NCI-H1436 treated with DMSO at 0.1 percent for 48 hours (cell line): ENCODE measurements at places on chromosomes 11 and 22.

DNA sequence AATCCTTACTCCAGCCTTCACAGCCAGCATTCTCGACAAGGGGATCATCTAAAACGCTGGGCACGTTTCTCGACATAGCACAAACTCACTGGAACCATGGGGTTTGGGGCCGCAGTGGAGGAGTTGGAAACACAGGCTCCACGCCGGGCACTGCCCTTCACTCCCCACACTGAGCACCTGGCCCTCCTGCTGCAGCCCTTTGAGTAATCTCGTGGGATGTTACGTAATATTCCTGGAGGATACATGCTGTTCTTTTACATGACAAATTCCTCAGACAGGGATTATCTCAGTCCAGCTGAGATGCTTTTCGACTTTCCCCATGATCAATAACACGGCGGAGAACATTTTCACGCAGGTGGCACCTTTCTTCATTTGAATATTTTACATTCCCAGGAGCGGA lies 408.0 kb downstream of the SHANK2 start:
- no peak for DNase-seq

GRCh38 chr11:35432464-35432863 lies 13.1 kb upstream of the SLC1A2 start:
- no peak for DNase-seq

GRCh38 chr11:86658534-86658933 lies 13.9 kb downstream of the ME3 start:
- DNase-seq, result no peak

DNA sequence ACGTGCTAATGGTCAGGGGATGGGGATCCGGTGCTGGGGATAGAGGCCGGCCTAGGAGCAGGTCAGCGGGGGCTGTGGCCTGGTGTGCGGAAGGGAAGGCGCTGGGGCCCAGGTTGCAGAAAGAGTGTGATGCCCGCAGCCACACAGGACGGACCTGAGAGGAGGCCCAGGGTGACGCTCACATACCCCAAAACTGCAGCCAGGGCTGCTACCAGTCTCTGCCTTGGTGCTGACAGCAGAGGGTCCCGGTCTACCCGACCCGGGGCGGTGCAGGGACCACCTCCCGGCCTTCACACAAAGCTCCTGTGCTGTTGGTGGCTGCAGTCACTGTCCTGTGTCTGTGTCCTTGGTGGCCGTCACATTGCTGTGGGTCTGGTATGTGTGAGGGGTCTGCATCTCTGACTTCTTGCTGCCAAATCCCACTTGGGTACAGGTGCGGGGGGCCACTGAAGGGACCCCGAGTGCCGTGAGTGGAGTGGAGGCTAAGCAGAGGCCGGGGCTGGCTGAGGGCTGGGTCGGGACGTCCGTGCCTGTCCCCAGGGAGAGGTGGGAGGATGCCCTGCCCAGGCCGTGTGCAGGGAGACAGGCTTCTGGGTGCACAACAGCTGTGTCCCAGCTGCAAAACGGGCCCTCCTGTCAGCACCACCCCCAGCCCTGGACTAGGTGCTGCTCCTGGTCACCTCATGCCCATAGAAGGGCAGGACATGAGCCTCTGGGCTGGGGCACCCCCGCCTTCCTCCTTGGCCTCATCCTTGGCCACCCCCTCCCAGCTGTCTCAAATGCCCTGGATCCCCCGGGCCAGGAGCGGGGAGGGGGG lies 1.5 kb downstream of the LSP1 start:
- DNase-seq, result no peak

GRCh38 chr11:125916683-125917347 lies 12.5 kb downstream of the DDX25 start:
- DNase-seq, result no peak

DNA sequence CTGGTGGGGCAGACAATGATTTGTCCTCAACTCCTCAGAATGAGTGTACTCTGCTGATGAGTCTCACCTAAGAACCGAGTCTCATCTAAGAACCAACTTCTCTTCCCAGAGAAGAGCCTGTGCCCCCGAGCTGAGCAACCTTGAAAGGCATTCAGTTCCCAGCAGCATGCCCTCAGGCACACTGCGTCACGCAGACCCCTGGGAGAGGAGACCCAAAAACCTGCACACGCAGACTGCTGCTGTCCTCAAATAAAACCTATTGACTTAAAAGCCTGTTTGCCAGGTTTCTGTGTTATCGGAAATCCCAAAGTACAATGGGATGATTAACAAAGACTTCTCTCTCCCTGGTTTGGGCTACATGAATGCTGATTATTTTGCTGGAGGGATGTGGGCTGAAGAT lies 121.2 kb downstream of the C11orf58 start:
- no peak for DNase-seq

DNA sequence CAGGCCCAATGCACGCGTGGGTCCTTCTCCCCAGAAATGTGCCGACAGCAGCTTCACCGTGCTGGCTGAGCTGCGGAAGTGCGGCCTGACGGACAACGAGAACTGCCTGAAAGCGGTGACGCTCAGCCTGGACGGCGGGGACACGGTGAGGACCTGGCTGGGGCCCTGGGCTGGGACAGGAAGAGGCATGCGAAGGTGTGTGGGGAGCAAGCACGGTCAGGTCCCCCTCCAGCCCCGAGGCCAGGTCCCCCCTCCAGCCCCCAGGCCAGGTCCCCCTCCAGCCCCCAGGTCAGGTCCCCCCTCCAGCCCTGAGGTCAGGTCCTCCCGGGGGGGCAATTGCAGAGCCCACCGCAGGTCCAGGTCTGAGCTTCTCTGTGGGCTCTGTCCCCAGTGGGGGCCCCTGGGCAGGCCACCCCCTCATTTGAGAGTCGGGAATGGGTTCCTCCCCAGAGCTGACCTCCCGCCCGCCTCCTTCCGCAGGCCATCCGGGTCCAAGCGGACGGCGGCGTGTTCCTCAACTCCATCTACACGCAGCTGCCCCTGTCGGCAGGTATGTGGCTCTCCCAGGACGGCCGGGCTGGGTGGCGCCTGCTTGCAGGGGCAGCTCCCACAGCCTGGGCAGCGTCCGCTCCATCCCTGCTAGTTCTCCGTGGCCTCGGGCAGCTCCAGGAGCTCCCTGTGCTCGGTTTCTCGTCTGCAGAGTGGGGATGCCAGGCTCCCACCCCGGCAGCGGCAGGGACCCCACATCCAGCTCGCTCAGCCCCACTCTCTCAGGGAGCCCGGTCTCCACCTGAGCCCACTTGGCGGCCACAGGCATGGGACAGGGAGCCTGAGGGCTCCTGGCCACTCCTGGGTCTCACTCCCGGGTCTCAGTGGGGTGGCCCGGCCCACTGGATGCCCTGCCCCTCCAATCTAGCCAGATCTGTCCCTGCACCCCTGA lies 7.9 kb downstream of the MUC5B start:
- DNase-seq, result no peak

DNA sequence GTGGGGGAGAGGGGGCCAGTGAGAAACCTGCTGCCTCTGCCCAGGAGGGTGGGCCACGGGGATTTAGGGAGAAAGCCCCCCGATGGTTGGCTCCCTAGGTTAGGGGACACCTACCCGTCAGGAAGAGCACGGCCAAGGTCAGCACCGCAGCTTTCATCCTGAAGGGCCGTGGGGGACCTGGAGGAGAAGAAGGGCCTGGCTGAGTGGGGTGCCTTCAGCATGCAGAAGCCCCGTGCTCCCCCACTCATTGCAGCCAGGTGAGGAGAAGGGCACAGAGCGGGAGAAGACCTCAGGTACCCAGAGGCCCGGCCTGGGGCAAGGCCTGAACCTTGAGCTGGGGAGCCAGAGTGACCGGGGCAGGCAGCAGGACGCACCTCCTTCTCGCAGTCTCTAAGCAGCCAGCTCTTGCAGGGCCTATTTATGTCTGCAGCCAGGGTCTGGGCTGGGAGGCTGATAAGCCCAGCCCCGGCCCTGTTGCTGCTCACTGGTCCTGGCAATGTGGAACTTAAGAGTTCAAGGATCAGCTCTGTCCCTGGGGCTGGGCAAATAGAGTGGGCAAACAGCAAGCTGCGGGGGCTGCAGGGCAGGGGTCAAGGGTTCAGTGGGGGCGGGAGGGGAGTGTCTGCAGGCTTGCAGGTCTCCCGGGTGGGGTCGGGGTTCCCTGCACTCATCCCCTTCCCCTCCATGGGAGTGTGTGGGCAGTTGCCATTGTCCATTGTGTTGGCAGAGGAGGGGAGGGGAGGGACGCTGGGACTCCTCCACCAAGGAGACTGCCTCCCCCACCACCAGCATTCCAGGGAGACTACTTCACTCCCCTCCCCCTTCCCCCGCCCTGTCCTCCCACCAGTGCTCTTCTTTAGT lies at the start of gene APOA1:
APOA1 (minus strand) TSS at position 392 of the 861 bp plus-strand sequence; CDS start at position 157, 235 bp downstream.
- no peak for DNase-seq
